ENCODE measurements at places on chromosomes 3 and 15. TPM values are rescaled to one million over a fixed set of nuclear protein-coding genes. Genes with fewer than 3 reads are reported as not detected.
A peak's percentile ranks its signal among the peaks of the same experiment; 100 is the strongest.

Gene IQCF5
- not detected for polyA plus RNA-seq

Gene SLC22A13
- 1.9 TPM for polyA plus RNA-seq

GRCh38 chr3:167742338-167742737 is 6.8 kb downstream of the SERPINI1 start:
- DNase-seq: no peak

DNA sequence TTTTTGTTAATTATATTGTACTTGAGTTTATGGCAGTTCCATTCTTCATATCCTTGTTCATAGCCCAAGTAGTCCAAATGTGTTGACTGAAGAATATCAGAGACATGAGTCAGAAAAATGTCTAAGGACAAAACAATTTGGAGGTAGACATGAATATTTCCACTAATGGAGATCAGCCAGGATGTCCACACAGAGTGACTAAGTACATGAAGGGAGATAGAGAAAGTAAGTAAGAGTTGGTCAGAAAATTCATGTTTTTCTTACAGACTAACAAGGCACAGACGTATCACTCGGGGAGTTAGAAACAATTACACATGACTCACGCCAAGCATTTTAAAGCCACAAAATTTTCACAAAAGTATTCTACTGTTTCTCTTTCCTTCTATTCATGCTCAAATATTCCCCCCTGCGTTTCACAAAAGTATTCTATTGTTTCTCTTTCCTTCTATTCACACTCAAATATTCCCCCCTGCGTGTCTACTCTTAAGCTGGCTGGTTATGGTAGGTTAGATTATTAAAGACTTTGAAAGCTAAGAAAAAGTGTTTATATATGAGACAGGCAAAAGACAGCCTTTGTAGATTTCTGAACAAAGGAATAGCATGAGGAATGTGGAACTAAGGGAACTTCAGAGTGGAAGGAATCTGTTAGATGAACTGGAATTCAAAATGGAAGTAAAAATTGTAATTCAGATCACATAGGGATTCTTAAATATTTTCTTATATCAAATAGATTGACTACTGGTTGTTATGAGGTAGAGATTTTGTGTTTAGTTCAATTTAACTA is 648.7 kb upstream of the CCDC54 start:
- DNase-seq: no peak

- DNase-seq: no peak
These were observed 35.2 kb upstream of the SIAH2 start for GRCh38 chr3:150798122-150798618.

DNA sequence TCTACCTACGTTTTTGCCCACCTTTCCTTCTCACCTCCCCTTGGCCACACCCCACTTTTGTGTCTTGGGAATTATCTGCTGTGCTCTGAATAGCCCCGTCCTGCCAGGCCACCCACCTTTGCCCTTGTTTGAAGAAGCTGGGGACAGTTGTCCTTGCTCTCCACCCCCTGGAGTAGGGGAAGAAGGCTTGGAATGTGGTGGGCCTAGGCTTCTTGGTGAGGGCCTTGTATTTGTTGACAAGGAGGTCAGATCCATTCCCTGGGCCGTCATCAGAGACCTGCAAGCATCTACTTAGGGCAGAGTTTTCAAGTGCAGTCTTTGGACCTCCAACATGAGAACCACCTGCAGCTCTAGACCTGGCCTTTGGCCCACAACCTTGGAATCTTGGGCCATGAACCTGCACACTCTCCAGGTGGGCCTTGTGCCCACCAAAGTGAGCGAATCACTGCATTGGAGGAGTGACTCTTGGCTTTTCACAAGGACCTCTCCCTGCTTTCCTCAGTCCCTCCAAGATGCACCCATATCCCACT is 160.6 kb downstream of the APBA2 start:
- no peak for DNase-seq

DNA sequence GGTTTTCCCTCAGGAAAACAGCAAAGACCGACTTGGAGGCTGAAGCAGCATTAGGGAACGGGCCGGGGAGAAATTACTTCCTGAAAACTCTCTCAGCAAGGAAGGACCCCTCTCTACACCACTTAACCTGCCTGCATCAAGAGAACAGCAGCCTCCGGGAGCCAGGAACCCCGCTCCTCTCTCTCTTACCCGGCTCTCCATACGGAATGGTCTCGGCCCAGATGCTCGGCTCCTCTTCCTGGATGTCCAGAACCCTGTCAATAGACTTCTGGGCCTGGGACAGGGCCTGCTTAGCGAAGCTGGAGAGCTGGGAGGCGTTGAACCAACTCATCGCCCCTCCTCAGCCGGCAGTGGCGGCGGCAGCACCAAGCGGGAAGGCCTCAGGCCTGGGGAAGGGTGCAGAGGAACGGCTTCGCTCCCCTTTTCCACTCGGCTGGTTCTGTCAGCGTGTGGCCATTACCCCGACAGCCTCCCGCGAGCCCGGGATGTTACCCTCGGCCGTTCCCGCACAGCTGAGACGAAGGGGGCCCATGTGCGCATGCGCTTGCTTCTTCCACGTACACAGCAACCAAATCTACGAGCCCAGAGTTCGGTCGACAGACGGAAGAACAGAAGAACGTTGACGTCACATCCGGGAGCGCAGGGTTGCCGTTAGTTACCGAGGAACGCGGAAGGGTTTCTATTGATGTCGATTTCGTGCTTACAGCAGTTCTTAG is at the start of gene TMF1:
TSS of gene TMF1 (minus strand) at position 578 of the 716 bp plus-strand sequence. CDS start at position 331, 247 bp downstream.
- DNase-seq: peak; percentile 99

Data from right renal pelvis (tissue), 4 donors.